Activated CD8-positive, alpha-beta memory T cell treated with anti-CD3 and anti-CD28 coated beads for 1 hour (primary cell): ENCODE measurements at places on chromosomes 7 and 10.

GRCh38 chr10:133196221-133196915 is 33.6 kb upstream of the UTF1 start:
- DNase-seq = no peak

GRCh38 chr7:90580051-90580450 is 16.1 kb upstream of the CDK14 start:
- no peak for DNase-seq

GRCh38 chr10:71625445-71626175 is 94.0 kb downstream of the C10orf105 start:
- DNase-seq = no peak

DNA sequence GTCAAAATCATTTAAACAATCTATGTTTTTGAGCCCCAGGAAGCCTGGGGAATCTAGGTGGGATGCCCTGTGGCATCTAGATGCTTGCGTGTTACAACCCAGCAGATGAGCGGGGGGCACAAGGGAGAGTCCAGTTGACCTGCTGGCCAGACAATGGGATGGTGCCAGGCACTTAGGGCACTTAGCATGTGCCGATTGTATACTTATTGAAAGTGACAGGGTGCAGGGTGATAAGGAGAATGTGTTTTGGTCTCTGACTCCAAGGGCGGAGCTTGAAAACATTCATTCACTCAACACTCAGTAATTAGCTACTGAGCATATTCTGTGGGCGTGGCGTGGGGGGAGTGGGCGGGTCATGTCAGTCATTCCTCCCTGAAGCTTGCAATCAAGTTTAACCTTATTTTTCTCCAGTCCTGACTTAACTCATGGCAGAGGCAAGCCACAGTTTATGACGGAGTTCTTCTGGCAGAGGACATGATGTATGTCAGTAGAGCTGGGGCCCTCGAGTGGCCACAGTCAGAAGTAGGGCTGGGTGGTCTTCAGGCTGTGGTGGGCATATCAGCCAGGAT is 115.1 kb downstream of the PRKCQ start:
- DNase-seq = no peak

GRCh38 chr10:101597091-101597900 is 9.2 kb downstream of the DPCD start:
- DNase-seq = no peak

DNA sequence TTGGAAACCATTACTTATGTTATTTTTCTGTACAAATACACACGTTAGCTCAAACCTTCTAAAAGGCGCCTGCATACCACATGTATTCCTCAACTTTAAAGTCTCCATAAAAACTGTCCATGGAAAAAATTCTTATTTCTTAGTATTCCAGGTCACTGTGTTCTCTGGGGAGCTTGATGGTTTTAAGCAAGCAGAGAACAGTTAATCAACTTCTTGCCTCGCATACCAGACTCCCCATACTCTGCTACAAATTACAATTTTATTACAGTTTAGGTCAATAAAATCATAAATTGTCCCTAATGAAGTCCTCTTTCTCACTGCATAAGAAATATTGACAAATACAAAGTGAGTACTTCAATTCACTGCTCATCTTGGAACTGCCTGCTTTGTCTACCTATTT is 77.0 kb upstream of the GPR22 start:
- no peak for DNase-seq

DNA sequence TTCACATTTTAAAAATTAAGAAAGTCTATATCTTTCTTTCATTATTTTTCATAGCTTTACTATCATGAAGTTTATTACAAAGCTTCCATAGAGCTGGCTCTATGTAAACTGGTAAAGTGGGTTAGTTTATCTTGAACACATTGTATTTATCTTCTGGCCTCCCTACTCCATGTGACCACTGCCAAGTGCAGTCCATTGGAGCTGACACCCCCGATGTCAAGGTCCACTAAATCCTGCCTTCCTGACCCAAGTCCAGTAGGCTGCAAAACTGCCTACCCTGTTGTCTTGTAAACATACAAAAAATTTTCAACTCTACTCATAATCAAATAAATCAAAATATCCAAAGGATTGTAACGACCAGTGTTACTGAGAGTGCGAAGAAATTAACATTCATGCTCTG is 10.2 kb downstream of the DNAJC12 start:
- no peak for DNase-seq

GRCh38 chr10:20363684-20364083 is 533.4 kb downstream of the NEBL start:
- no peak for DNase-seq

- no peak for DNase-seq
Observed at GRCh38 chr10:103277713-103278536, 987 bp downstream of the INA start.

GRCh38 chr7:92647652-92648051 is 57.5 kb upstream of the FAM133B start:
- no peak for DNase-seq

DNA sequence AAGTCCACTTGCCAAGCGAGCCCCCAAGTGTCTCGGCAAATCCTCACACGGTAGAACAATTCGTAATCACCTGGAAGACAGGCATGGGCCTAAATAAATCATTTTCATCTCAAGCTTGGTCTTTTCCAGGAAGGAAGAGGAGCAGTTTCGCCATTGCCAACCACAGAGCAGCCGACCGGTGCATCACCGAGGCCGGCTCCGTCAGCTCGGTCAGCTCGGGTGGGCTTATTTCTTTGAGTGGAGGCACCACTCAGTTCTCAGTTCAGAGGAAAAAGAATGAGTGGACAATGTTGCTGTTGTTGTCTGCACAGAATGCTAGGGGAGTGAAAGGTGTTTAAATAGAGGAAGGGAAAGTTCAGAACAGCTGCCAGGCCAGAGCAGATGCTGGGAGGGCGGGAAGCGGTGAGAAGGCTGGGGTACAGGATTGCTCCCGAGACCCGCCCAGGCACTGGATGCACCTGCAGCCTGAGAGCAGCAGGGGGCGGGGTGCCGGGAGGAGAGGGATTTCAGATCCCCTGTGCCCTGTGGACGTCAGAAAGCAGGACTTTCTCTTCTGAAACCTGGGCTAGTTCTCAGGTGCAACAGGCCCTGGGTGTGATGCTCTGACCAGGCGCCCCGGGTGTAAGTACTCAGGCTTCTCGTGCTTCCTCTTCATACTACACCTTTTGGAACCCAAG is 17.7 kb upstream of the IGFBP3 start:
- DNase-seq = no peak

GRCh38 chr7:151727579-151728285 is 149.2 kb downstream of the PRKAG2 start:
- peak; percentile 15 for DNase-seq

DNA sequence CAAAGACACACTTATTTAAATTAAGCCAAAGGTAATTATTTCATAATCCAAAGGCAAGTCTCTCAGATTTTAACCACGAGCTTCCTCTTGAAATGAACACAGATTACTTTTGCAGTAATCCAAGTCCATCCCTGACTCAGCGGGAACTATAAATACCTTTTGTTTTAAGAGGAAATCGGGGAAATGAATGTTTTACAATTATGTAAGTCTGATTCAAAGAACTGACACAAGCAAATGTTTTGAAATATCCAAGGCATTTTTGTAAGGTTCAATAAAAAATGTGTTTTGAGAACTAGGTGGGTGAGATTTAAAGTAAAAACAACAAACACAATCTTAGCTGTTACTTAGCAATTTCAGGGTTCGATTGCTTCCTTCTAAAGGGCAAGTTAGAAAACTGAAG is 179.8 kb upstream of the ASAH2 start:
- DNase-seq = no peak

DNA sequence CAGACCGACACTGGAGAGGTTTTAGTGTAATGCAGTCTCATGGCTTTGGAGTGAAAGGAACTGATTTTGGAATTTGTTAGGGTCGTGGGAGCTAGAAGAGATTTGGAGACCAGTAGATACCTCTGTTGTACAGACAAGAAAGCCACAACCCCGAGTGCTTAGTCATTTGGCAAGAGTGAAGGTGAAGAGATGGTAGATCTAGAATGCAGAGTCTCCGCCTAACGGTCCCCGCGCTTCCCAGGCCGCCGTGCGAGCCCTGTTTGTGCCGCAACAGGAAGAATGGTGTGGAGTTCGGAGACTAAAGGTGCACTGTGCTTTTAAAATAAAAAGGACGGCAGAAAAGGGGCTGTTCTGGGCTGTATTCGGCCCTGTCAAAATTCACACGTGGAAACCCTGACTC is 186.7 kb downstream of the ADARB2 start:
- no peak for DNase-seq

- DNase-seq = no peak
Observed at GRCh38 chr10:59631237-59631636, 78.4 kb downstream of the SLC16A9 start.

- no peak for DNase-seq
Observed at GRCh38 chr7:51187941-51188340, 128.7 kb downstream of the COBL start.

DNA sequence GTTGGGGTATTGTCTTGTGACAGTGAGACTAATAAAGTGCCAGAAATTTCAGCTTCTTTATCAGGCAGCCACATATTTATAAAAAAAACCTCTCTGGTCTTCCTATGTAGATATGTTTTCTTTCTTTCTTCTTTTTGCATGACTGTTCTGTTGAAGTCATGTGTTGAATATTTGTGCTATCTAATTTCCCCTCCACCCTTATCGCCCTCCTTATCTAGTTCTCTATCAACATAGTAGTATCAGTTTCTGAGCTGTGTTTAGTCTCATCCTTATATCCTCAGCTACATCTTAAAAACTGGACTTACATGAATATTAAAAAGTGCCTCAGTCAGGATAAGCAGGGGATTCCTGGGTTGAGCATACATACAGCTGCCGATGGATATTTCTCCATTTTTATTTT is 53.9 kb downstream of the SEMA3D start:
- no peak for DNase-seq

GRCh38 chr10:107728807-107729206 is 564.3 kb upstream of the SORCS1 start:
- DNase-seq = no peak

DNA sequence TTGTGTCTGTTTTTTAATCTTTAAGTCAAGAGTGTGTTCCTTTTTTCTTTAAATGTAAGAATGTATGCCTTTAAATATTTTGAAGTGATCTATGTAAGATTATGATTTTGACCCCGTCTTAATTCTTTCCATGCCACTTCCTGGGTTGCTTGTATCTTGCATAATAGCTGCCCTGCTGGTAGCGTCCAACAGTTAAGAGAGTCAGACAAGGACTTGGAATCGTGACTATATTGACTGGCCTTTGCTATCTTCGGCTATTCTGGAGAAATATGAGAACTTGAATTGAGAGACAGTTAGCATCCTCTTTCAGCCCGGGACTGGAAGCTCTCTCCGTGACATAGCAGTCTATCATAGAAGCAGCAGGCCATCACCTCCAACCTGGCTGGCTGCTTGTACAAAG is 13.0 kb downstream of the NRP1 start:
- DNase-seq = no peak

- DNase-seq = no peak
Observed at GRCh38 chr10:29279779-29280487, 8.9 kb upstream of the LYZL1 start.

DNA sequence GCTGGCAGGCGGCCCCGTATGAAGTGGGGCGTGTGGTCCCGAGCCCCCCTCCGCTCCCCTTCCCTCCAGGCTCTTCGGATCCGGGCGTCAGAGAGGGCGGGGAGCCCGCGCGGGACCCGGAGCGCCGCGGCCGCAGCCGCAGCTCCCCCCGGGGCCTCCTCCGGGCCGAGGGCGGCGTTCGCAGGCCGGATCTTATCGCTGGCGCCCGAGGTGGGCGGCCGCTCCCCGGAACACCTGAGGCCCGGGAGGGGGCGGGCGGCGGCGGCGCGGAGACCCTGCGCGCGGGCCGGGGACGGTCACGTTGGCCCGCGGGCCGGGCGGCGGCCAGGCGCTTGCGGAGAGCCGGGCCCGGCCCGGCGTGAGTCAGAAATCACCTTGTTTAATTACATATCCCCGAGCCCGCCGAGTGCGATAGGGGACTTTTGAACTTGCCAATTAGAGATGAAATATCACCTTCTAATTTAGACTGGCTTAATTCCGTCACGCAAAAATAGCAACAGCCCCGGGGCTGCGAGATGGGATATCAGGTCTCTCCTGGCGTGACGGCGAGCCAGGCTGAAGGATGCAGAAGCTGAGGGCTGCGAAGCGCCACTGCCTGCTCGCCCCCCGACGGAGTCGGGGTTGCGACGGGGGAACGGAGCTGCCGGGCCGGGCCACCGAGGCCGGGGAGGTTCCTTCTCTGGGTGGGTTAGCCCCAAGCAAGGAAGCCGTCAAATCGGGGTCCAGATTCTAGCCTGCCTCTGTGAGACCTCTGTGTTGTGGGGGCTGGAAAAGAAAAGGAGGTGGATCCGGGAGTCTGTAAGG is 43.4 kb downstream of the LDB3 start:
- no peak for DNase-seq

- no peak for DNase-seq
Observed at GRCh38 chr7:154928136-154929005, 74.6 kb downstream of the PAXIP1 start.

GRCh38 chr7:128530855-128531104 is 54.2 kb downstream of the METTL2B start:
- DNase-seq = no peak

DNA sequence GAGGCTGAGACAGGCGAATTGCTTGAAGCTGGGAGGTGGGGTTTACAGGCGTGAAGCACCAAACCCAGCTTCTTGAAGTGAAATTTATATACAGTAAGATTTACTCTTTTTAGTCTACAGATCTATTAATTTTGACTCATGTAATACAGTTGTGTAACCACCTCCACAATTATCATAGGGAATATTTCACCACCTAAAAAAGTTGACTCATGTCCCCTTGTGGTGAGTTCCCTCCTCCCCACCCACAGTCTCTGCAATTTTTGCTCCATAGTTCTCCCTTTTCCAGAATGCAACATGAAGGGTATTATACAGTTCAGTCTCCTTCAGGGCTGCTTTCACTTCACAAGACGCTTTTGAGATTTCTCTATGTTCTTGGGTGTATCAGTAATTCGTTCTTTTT is 156.8 kb downstream of the FAM107B start:
- DNase-seq = no peak

DNA sequence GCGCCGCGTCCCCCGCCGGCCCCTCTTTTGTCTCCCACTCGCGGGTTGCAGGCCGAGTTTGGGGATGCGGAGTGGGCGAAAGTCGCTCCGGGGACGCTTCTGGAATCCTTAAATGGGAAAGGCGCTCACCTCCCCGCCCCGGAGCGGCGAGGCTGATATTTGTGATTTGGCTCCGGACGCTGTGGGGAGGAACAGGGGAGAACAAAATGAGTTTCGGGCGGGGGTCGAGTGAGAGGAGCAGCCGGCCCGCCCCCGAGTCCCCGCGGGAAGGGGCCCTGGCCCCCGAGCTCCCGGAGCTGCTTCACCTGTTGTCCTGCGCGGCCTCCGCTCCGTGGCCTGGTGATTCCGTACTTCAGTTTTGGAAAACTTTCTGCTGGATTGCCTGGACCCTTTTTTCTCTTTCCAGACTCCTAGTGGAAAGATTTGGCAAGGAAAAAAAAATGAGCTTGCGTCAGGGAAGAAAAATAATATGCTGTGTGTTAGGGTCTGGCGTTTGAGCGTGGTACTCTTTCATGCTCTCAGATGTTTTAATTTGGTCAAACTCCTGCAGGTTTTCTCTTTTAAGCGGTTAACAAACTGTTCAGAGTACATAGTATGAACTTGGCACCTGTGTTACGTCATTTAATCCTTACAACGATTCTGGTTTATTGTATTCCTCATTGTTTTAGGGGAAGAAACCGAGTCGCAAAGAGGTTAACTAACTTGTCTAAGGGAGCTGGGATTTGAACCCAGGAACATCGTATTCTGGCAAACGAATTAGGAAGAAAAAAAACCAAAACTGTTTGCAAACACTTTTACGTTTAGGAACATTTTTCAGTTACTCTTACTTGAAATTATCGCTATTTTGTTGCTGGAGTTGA is 924 bp downstream of the BMPR1A start:
- no peak for DNase-seq

- no peak for DNase-seq
Observed at GRCh38 chr7:157480371-157481050, 143.7 kb downstream of the DNAJB6 start.

- DNase-seq = no peak
Observed at GRCh38 chr7:131943211-131943610, 386.8 kb upstream of the PODXL start.
